ENCODE measurements at places on chromosomes 5 and 9.

GRCh38 chr5:161547406-161547737 lies 847 bp upstream of the GABRB2 start:
- no peak for DNase-seq

- DNase-seq = no peak
These were observed 402.9 kb upstream of the TYRP1 start for GRCh38 chr9:12290166-12290869.

DNA sequence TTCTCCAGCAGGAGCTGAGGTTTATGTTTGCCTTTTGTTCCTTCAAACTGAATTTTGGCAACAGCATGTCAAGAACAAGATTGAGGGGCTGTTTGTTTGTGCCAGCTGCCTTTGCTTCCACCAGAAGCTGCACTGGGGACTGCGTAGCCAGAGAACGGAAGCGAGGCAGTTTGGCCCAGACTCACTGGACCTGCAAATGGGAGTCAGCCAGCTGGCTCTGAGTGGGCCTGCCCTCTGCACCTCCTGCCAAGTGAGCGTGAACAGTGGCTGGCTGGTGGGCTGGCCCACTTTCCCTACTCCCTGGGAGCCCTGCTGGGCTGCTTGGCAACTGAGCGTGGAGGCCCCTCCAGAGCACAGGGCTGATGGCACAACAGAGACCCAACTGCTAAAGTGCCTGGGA lies 111.6 kb downstream of the GALNT10 start:
- DNase-seq = no peak

DNA sequence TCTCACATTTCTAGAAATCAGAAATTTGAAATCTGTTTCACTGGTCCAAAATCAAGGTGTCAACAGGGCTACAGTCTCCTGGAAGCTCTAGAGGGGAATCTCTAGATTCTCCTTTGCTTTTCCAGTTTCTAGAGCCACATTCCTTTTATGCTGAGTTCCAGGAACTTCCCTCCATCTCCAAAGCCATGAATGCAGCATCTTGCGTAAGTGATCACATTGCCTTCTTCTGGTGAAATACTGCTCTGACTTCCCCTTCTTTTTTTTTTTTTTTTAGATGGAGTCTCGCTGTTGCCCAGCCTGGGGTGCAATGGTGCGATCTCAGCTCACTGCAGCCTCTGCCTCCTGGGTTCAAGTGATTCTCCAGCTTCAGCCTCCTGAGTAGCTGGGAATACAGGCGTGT lies 23.8 kb downstream of the GDA start:
- no peak for DNase-seq

- peak; percentile 53 for DNase-seq
These were observed 379.6 kb downstream of the MLLT3 start for GRCh38 chr9:20242510-20243189.

DNA sequence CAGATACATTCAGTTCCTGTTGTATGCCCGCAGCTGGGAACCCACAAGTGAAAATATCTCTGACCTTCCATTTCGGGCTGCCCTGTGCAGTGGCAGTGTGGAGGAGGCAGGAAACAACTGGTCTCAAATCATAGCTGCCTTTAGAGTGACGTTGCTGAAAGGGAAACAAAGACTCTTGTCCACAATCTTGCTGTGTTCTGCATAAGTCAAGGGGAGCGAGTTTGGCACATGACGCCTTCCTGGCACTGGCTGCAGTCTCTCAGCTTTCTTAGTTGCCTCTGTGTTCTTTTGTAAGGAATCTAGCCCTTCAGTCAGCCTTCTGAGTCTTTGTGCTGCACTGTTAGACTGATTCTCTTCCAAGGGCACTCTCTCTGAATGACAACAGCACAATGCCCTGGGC lies 24.0 kb downstream of the ADAMTS16 start:
- DNase-seq = no peak

DNA sequence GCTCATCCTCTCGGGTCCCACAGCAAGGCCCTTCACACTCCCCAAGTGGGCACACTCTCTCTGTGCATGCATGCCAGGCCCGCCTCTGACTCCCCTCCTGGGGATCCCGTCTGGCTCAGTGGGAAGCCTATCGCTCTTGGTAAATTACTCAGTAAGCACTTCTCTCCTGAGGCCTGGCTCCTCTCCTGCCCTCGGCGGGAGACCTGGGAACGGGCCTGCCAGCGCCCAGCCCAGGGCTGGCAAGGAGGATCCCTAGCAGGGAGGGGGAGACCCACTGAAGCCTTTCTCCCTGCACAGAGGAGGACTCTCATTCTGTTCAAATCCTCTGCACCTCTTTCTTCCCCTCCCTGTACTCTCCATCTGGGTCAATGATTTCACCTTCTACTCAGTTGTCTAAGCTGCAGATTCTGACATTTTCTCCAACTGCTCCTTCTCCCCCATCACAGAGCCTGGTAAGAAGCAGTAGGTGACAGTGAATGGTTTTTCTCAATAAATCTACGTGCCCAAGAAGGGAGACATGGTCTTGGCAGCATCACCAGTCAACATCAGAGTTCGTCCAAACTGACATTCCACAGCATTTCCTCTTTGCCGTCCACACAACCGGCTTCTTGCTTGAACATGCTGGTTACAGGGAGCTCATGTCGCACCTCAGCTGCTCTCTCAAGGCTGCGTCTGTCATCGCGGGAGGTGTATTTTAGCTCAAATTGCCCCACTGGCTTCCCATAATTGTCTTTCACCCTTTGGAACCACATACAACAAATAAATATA lies 81.9 kb downstream of the GPR21 start:
- no peak for DNase-seq

DNA sequence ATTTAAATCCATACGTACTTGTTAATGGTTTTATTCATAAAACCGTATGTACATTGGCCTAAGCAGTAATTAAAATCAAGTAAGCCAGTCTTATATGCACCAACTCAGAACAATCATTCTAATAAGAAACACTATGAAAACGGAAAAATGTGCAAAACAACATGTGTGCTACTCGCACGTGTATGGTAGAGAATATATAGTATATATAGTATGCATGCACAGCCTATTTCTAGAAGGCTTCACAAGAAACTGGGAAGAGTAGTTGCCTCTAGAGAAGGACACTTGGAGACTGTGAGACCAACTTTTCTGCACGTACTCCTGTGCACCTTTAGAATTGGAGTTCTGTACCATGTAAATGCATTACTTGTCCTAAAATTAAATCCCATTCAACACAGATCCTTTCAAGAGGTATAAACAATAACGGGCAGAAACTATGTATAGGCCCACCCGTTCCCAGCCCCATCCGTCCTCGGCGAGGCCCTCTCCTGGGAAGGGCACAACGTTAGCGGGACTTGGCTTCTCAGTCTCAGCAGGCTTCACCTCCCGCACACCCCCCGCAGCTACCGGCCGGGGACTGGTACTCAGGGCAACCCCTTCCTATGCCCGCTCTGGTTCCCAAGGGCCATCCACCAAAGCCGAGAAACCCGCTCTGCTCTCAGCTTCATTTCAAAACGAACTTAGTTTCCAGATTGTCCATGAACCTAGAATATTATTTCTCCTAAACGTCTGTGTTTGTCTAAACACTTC lies 2.0 kb downstream of the CDC14B start:
- no peak for DNase-seq

DNA sequence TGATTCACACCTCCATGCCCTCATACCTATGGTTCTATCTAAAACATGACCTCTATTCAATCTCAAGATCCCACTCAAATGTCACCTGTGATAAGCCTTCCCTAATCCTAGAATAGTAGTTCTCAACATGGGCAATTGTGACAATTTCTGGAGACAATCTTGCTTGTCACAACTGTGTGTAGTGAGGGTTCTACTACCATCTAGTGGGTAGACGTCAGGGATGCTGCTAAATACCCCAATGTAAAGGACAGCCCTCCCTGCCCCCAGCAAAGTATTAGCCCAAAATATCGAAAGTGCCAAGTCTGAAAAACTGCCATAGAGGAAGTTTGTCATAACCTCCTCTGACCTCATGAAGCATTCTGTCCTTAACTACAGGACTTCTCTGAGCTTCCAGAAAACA lies 32.0 kb downstream of the TBCA start:
- no peak for DNase-seq

GRCh38 chr5:154284433-154284832 lies 93.9 kb downstream of the GALNT10 start:
- no peak for DNase-seq

DNA sequence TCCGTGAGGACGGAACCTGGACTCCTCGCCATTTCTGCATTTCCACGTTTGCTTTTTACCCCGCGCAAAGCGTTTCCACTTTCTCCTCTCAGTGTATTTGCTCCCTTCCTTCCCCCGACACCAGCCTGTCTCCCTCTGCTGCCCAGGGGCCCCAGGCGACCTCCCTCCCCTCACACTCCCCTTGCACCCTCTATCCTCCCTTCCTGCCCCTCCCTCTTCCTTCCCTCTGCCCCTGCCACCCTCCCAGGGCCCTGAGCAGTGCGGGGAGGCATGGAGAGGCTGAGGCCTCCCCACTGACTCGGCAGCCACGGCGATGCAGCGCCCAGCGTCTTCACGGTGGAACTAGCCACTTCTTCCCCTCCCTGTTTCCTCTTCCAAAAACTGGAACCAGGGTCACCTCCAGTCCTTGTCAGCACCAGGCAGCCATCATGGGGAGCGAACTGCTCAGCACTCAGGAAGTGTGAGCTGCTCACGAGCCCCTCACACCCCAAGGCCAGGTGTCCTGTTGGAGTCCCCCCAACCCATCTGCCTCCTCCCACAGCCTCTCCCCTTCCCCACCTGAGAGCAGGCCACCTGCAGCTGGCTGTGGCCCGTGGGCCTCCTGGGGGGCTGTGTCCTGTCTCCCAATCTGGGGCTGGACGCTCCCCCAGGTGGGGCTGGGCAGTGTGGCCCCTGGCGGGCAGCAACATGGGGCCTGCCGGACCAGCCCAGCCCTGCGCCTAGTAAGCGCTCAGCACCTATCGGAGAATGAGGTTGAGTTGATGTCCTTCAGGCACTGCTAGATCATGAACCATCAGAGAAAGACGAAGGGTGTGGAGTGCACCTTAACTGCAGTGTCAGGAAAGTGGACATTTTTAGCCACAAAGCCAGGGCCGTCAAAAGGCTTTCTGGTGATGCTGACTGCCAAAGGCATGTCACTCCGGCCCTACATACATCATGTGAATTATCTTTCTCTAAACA lies 17.5 kb downstream of the UBE2QL1 start:
- no peak for DNase-seq
